SHP77 (cell line): ENCODE measurements at places on chromosomes 13 and 19.

- peak; percentile 49 for DNase-seq
Measured at GRCh38 chr19:18437491-18438330, at the start of gene ISYNA1. TSS of gene ISYNA1 (minus strand) at chr19:18438133. CDS start at chr19:18437979, 154 bp downstream.

DNA sequence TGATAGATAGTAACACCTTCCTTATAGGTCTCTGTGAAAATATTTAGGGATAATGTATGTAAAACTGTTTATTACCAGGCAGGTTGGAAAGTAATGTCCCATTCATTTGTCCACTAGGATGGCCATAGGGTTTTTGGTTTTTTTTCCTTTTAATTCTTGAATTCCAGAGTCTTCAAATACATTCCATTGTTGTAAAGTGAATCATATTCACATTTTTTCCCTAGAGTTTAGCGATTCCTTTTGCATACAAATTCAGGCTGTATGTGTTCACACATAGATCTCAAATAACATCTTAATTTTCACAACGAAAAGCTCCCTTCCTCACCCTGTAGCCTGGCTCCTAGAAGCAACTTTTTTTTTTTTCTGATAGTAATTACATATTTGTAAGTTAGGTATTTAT lies 1.8 kb upstream of the ZNF557 start:
- no peak for DNase-seq

DNA sequence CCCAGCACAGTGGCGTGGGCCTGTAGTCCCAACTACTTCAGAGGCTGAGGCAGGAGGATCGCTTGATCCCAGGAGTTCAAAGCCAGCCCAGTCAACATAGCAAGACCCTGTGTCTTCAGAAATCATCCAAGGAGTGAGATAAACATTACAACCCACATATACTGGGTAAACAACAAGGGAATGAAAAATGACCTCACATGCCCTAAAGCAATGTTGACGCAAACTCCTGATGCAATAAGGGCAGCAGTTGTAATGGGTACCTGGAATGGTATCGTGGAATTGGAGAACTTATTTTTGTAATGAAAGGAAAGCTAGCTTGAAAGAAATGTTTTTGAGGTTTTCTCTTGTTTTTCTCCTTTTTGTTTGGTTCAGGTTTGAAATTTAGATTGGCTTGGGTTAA lies 24.5 kb upstream of the LGALS16 start:
- no peak for DNase-seq

DNA sequence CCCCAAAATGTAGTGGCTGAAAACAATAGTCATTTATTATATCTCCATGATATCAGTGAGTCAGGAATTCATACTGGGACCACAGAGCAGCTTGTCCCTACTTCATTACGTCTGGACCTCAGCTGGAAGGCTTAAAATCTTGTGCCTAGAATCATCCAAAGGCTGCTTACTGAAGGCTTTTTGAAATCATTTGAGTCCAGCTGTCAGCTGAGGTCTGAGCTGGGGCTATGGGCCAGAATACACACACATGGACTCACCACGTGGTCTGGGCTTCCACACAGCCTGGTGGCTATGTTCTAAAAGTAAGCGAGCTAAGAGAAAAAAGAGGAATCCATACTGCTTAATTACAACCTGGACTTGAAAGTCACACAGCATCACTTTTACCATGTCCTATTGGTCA lies 209.2 kb downstream of the KCTD12 start:
- peak; percentile 25 for DNase-seq

DNA sequence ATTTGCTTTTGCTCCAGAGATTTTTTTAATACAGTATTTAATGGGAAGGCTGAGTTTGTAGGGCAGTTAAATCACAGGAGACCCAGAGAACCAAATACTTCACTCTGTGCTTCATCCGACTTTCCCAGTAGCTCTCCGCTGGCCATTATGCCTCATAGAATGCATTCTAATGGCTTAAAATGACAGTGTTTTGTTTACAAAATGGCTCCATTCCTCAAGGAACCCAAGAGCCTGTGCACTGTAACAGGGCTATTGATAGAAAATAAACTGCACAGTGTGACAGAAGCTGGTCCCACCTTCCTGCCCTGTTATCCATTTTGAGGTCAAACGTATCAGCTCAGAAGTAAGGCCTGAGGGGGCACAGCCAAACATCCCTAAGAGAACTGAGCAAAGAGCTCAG lies 136.5 kb downstream of the RAP2A start:
- DNase-seq = no peak

DNA sequence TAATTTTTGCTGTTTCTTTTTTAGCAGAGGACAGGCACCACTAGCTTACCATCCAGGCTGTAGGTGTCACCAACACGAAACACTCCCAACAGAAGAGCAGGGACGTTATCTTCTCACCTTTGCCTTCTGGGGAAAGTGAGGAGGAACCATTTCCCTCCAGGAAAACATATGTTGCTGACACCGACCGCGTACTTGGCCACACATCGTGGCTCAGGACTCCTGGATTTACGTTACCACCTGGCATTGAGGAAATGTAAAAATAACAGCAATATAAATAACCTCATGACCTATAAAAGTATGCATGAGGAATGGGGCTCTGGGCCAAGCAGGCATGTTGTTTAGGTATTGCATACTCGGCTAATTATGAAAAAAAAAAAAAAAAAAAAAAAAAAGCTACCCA lies 525.1 kb downstream of the MYO16 start:
- no peak for DNase-seq

GRCh38 chr19:5814123-5814851 lies 9.4 kb downstream of the NRTN start:
- DNase-seq = no peak

DNA sequence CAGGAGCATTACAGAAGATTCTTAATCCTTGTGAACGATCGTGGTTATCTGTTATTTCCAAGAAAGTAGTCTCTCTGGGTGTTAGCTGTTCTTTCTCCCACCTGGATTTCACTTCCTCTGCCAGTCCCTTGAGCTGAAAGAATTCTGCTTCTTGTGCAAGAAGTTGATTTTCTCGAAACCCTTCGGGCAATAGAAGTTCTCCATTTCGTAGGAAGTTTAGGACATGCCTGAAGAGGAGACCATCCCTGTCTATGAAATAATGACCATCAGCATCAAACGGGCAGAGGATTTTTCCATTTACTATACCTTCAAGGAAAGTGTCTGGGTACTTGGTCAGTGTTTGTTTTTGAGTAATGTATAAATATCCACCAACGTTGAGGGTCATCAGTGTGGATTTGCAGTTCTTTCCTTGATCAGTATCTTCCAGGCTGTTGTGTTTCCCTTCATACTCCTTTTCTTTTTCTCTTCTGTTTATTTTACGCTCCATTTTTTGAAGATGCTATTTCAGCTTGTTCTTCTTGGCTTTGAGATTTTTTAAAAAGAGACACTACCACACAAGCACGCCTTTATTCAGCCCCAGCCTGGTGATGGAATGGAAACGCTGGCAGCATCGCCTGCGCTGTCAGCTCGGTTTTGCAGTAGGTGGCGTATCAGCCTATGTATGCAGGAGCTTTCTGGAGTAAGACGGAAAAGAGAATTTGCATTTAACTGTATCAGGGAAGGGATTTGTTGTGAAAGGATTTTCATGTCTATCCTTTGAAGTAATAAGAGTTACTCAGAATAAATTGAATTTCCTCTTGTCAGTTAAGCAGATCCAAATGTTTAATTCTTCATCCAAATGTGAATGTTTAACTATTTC lies 6.5 kb downstream of the KCTD4 start:
- DNase-seq = no peak

GRCh38 chr13:81596224-81596753 lies 1255.4 kb upstream of the SPRY2 start:
- no peak for DNase-seq

GRCh38 chr19:54430306-54431254 lies 15.3 kb downstream of the TTYH1 start:
- no peak for DNase-seq

DNA sequence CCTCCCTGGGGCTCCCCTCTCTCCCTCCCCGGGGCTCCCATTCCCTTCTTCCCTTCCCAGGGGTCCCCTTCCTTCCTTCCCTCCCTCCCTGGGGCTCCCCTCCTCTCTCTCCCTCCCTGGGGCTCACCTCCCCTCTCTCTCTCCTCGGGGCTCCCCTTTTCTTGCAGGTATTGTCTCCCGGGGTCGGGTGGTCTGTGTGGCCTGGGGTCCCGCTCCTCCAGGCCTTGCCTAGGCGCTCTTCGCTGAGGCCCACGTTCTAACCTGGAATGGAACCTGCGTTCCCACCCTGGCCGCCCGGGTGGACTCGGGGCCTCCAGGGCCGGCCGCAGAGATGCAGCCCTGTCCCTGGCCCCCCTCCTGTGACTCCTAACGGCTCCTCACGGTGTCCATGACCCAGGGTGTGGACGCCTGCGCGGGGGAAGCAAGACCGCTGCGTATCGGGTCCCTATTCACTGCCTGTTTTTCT lies 940 bp upstream of the DCUN1D2 start:
- DNase-seq = peak; percentile 26

- DNase-seq = no peak
Measured at GRCh38 chr19:1757468-1758230, 4.3 kb downstream of the ONECUT3 start.

DNA sequence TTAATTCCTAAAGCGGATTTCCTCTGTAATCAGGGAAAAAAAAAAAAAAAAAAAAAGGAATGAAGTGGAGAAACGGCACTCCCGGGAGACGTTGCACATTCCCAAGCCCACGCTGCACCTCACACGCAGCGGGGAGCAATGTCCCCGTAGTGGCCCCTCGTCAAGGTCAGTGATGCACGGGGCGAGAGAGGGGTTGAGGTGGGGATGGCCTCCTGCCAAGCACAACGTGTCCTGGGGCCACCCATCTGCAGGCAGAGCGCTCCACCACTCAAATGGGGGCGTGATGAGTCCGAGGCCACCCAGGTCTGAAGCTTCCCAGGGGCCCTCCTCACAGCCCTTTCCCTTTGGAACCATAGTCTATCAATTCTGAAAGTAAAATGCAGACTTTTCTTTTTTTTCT lies 15.1 kb downstream of the PLK5 start:
- no peak for DNase-seq

- no peak for DNase-seq
Measured at GRCh38 chr13:21402586-21403307, 56.4 kb downstream of the ZDHHC20 start.

- no peak for DNase-seq
Measured at GRCh38 chr13:75554981-75555380, 5.4 kb downstream of the UCHL3 start.

DNA sequence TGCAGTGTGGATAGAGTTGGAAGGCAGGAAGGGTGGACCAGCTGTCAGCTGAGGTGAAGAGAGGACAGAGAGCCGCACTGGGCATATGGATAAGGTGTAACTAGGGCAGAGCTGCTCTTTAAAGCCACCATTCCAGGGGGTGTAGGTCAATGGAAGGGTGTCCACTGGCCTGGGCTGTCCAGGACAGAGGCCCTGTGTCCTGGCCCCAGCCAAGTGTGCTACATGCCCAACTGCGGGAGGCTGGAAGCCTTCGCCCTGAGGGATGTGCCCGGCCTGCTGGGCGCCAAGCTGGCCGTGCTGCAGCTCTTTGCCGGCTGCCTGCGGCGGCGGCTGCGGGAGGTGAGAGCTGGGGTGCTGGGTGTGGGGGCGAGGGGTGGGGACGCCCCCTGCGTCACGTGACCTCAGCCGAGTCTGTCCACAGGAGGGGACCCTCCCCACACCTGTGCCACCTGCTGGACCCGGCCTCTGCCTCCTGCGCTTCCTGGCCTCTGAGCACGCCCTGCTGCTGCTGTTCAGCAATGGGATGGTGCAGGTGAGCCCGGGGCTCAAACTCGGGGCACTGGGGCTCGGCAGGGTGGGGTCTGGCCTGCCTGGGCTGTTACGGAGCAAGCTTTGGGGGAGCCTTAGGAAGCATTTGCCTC lies 9.8 kb downstream of the PLK5 start:
- no peak for DNase-seq

GRCh38 chr13:86846501-86846900 lies 824.7 kb upstream of the SLITRK5 start:
- no peak for DNase-seq

GRCh38 chr19:51607920-51608562 lies 22.2 kb downstream of the SIGLEC5 start:
- no peak for DNase-seq

GRCh38 chr13:109840201-109840892 lies 54.0 kb upstream of the IRS2 start:
- no peak for DNase-seq

GRCh38 chr13:106500445-106500844 lies 35.0 kb downstream of the EFNB2 start:
- DNase-seq = no peak

DNA sequence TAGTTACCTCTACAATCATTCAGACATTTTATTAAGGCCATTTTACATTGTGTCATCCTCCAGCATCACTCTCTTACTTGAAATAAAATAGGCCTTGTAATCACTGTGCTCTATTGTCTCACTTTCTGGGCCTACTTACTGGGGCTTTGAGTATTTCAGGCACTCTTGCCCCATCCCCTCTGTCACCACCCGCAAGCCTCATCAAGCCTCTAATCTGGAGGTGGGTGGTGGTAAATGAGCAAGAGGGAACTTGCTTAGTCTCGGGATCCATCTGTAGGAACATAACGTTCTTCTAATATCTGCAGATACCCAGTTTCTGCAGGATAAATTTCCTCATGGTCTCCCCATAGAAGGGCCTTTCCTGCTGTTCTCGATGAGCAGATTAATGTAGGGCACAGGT lies 19.4 kb upstream of the GPR18 start:
- DNase-seq = no peak

- DNase-seq = no peak
Measured at GRCh38 chr13:78604782-78605611, 1.6 kb upstream of the POU4F1 start.

DNA sequence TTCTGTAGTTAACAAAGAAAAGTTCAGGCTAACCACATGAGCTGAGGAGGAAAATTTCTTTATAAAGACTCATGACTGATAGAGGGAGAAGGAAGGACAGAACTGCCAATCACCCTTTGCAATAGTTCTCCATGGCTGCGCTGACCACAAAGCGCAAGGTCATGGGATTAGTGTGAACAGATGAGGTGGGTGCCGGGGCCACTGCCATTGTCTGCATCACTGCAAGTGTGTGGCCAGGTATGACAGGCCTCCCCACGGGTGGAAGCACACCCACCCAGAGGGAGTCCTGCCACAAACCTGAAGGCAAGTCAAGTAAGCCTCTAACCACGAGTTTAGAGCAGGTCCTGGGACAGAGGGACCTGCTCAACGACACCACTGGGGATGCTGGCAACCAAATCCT lies 128.1 kb downstream of the TUBA3C start:
- no peak for DNase-seq

DNA sequence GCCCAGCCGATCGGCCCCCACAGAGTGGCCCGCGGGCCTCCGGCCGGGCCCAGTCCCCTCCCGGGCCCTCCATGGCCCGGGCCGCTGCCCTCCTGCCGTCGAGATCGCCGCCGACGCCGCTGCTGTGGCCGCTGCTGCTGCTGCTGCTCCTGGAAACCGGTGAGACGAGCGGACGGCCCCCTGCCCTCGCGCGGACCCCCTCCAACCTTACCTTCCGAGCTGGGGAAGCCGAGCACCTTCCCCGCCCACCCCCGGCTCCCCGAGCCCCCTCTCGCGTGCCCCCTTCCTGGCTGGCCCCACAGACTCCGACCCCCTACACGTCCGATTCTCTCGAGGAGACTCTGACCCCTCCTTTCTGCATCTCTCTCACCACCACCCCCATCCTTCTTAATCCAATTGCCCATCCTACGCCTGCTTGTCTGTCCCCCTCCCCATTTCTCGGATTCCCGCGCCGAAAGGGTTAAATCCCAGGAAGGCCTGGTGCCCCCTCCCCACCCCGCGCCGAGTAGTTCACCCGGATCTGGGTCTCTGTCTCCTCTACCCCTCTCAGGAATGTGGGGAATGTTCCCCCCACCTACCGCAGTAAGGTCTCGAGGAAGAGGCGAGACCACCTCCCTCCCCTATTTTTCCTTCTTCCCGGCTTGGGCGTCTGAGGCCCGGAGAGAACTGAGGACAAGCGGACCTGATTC lies 502 bp downstream of the NECTIN2 start:
- DNase-seq = no peak
